ENCODE measurements at places on chromosomes 3 and 15.

DNA sequence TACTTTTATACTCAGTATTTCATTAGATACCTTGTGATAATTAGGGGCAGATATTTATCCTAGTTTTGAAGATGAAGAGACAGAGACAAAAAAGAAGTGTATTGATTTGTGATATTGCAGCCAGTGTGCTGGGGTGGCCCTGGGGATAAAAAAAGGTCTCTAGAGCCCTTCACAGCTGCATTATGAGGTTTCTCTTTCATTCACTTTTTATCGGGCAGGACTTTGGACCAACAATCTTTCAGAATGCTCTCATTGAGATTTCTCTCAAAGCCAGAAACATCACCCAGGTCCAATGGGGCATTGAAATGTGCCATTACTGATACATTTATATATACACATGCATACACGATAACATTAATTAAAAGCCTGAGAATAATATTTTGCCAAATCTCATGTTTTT, 20.5 kb upstream of the SELENOT start:
- no peak for DNase-seq

- no peak for DNase-seq
Observed at GRCh38 chr15:99098991-99099390, 5.9 kb upstream of the SYNM start.

DNA sequence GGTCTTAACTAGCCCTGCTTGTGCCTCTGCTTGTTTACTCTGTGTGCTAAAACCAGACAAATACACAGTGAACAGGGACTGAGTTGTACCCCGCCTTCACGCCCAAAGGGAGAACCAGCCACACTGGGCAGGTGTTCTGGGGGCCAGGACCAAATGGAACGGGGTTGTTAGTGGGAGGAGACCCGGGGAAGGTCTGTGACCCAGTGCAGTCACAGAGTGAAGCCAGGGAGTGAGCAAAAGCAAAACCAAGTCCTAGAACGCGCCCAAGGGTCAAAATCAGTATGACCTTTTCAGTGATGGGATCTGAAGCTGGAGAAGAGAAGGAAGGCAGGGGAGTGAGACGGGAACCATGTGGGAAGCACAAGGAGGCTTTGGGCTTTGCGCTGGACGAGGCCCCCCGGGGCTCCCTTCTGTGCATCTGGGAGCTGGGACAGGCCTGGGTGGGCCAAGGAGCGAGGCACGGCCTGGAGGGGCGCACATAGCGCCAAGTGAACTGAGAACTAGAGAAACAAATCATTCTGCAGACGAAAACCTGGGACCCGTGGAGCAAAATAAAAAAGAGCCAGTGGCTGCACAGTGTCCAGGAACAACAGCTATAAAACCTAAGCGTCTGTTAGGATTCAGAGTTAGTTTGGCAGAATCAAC, 78.3 kb upstream of the ALDH1A3 start:
- DNase-seq = no peak

DNA sequence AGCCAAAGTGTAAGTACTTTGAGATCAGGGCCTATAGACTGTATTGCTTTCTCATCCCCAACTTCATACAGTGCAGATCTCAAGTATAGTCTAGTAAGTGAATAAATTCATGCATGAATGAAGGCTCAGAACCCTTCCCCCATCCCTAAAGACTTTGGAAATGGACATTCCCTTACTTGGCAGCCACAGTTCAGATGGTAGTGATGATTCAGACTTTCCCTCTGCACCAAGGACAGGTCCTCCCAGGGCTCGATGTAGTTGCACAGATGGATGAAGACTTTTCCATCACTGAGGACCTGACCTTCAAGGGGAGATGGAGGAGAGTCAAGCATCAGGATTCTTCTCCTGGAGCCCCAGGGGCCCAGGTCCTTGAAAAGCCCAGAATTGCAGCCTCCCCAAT, 4.6 kb downstream of the TIMP4 start:
- DNase-seq = no peak

- DNase-seq = no peak
Observed at GRCh38 chr3:34882764-34883163, 756.6 kb upstream of the ARPP21 start.

- peak; percentile 87 for DNase-seq
Observed at GRCh38 chr3:11567516-11568467, 75.9 kb downstream of the VGLL4 start.

DNA sequence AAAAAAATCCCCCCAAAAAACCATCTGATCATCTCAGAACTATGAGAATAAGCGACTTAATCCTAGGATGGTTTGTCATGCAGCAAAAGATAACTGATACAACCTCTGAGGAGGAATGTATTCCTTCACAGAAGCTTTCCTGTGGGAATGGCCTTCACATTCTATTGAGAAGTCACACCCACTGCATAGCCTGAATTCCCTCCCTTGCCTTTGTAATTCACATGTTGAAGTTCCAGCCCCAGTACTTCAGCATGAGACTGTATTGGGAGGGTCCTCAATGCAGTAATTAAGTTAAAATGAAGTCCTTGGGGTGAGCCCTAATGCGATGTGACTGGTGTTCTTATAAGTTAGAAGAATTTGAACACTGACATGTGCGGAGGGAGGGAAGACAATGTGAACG, 395.2 kb downstream of the TUSC7 start:
- no peak for DNase-seq

GRCh38 chr3:123152687-123153086, 49.1 kb upstream of the SEC22A start:
- no peak for DNase-seq

GRCh38 chr3:115576325-115576875, 46.9 kb upstream of the GAP43 start:
- no peak for DNase-seq

DNA sequence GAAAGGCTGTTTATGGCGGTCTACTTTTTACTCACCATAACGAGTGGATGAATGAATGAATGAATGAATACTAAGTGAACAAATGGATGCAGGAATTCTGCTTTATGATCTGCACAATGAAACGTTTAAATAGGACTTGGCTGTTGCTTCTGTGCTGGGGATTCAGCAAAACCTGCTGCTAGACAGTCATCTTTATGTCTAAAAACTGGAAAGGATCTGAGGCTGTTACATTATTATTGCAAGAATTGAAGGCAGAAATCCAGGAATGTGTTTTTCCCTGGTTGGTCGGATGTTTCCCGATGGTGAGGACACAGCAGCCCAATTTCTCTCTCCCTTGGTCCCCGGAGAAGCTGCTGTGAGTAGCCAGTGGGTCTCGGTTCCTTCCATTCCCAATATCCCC, 94.2 kb downstream of the GABRG3 start:
- no peak for DNase-seq

DNA sequence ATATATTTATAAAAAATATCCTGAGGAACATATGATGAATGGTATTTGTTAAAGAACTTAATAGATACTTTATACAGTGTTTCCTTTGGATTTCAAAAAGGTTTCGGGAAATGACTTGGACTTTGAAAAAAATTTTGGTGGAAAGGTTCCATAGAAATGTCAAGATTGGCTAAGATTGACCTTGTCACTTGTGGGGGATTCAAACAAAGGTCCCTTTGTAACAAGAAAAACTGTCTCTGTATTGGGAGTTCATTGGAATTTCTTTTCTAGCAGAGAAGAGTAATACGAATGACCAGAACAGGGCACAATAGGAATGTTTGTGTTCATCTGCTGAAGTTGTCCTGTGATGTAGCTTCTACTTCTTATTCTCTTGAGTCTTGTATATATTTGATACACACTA, 43.2 kb downstream of the ARHGEF26 start:
- DNase-seq = no peak

DNA sequence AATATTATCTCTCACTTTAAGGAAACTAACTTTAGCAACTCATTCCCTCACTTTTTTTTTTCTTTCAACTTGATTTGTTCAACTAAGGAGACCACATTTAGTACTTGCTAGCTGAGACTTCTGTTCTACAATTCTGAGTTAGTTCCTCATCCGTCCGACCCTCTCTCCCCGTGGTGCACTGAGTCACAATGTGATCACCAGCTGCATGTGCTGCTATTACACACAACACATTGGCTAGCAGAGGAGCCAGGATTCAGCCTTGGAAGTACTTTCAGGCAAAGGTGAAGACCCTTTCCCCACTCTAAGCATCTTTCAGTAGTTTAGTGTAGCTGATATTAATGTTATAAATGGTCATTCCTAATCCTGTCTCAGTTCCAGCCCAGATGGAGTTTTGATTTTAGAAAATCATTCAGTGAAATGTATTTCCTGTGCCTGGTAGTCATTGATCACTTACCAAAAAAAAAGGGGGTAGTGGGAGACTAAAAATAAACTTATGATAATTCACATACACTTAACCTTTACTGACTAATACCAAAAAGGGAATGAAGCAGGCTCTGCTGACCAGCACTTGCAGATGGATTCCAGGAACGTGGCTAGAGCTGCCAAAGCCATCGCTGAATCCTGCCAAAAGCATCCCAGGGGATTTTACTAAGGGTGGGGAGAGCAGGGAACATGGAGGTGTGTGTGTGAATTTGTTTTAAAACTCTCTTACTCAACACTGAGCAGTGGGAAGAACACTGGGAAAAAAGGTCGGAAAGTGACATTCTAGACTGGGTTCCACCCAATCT, 424.8 kb downstream of the LPP start:
- DNase-seq = peak; percentile 74

DNA sequence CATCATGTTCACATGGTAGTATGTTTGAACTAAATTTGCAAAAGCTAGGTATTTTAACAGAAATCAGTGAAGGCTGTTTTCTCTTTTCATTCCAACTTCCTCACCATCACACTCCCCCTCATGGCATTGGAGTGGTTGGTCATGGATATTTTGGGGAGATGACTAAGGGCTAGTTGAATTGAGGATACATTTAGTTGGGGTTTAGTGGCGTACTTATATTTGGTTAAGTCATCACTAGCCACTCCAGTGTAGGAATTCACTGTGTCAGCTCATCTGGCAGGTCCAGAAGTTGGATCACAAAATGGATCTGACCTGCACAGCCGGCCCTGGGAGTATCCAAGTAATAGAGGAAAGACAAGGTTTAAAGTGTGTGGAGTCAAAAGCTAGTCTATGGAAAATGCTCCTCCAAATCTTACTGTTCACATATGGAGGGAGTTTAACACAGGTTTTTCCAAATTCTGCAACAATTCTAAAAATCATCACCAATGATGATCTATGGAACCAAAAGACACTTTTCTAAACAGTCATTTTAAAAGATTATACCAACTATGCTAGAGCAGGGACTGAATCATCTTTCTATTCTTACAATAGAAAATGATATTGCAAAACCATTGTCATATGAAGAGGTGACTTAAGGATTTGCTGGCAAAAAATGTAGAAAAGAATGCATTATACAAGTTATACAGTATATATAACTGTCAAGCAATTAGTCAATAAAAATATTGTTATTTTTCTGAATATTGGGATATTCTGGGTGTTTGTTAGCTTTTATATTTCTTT, 247.8 kb upstream of the PEX5L start:
- no peak for DNase-seq

DNA sequence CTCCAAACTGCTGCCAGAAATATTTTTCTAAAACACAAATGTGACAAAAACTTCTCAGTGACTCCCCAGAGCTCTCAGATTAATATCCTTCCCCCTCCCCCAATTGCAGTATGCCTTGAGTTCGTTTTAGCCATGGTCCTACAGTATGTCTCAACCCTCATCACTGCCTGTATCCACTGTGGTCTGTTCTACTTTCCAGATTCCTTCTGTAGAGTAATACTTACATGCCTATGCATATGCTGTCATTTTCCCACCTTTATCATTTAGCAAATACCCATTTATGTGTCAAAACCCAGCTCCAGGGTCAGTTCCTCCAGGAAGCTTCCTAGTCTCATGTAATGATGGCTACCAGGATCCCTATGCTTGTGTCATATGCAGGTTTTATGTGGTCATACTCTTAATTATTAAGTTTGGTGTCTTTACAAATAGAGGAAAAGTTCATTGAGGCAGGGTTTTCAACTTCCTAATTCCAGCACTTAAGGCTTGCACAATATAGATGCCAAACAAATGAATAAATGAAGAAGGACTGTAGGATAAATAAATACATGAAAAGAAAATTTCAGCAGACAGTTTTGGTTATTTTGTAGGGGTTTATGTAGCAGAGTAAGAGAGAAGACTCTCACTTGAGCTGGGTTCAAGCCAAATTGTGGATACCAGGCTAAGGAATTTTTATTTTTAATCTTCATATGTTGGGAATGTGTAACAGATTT, 170.8 kb downstream of the ALCAM start:
- no peak for DNase-seq

- DNase-seq = no peak
Observed at GRCh38 chr3:22620498-22620897, 582.6 kb upstream of the UBE2E2 start.

DNA sequence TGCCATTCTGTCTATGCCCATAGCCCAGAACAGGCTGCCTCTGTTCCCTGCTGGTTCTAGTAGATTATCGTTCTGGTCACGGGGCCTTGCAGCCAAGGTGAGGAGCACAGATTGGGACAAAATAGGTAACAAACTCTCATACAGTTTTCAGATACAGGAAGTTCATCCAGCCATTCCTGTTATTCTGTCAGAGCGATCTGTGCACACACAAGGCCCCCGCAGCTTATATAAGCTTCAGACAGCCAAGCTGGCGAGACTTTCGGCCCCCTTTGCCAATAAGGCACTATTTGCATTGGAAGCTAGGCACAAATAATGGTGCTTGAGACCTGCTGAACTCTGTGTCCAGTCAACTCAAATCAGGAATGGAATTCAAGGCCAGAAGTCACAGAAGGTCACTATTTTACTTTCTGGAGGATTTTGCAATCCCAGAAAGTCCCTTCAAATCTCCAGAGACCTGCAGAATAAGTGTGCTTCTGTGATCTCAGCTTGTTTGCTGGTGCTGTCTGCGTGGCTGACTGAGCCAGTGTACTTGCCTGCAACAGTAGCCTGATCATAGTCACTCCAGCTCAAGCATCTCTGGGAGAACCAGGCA, 69.4 kb downstream of the BFSP2 start:
- DNase-seq = peak; percentile 37

DNA sequence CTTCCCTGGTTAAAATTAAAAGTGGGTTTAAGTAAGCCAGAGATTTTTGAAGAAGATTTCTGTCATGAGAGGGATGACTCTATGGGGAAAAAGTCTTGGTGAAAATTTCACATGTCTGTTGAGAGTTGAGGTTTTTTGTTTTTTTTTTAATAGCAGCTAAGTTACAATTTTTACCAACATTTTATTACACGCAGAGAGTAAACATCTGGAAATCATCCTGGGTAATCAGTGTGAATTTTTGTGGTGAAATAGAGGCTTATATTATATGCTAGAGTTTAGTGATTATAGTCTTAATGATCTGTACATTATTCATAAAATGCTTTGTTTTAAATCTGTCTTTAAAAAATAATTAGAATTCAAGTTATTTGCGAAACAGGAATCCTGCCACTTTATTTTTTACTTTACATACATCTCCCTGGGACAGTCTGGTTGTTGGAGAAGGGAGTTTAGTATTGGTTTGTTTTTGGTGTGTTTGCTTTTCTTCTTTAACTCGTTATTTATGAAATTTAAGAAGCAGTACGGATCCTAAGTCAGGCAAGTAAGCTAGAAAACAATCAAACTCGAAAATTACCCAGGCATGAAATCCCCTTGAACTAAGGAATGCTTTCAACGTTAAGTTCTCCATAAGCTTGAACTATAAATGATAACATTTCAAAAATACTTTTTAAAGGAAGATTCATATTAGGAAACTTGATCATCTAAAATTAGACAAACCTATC, 143.4 kb upstream of the TSC22D2 start:
- DNase-seq = peak; percentile 31
